ENCODE measurements at places on chromosomes 2 and 18.

- DNase-seq: no peak
These were observed 76.5 kb upstream of the EPB41L3 start for GRCh38 chr18:5620289-5620688.

DNA sequence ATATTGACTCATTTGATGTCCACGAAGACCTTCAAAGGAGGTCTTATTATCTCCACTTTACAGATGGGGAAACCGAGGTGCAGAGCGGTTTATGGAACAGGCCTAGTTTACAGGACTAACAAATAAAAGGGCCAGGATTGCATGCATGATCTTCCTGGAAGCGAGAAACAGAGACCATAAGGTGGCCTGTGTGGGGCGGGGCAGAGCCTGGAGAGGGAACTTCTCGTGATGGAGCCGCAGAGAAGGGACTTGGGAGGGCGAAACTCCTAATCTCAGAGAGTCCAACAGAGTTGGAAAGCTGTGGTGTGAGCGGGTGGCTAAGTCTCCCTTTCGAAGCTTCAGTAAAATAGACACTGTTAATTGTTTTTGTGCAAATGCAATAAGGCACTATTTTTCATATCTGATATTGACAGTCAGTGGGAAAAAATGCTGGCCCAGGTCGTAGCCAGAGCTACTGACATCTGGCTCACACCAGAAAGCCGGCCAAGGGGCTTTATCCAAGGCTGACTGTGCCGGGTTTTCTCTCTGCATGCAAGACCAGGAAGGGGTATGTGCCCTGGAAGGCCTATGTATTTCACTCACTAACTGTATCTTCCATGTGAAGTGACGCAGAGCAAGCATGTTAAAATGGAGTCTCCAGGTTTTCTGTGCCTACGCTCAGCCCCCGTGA, 4.5 kb downstream of the INPP5D start:
- no peak for DNase-seq

GRCh38 chr2:153072077-153072476, 353.7 kb downstream of the ARL6IP6 start:
- DNase-seq: no peak

DNA sequence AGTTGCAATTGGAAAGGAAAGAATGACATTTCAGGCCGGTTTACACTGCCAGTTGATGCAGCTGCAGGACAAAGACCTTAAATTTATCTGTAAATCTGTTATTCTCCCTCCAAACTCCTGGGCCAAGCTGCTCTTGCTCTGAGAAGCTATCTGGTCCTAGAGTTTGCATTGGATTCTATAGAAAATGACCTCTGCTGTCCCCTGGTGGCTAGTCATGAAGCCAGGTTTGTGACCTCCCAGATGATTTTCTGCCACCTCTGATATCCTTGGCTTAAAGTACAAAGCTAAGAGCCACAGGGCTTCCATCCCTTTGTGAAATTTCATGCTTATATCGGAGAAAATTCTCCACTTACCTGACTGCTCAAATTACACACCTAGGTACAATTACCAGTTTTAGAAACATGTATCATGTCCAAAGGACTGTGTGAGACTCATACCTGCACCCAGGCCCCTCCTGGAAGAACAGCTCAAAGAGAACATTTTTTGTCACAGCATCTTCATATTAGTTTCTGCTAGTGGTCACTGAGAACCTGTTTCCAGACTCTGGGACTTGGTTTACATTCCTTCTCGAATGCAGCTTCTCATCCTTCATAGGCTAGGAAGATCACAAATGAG, 28.9 kb upstream of the IER3IP1 start:
- DNase-seq: peak; percentile 2

GRCh38 chr2:239263669-239264491, 136.9 kb downstream of the HDAC4 start:
- no peak for DNase-seq

- peak; percentile 89 for DNase-seq
These were observed 64.8 kb upstream of the CYTIP start for GRCh38 chr2:157508676-157509075.

DNA sequence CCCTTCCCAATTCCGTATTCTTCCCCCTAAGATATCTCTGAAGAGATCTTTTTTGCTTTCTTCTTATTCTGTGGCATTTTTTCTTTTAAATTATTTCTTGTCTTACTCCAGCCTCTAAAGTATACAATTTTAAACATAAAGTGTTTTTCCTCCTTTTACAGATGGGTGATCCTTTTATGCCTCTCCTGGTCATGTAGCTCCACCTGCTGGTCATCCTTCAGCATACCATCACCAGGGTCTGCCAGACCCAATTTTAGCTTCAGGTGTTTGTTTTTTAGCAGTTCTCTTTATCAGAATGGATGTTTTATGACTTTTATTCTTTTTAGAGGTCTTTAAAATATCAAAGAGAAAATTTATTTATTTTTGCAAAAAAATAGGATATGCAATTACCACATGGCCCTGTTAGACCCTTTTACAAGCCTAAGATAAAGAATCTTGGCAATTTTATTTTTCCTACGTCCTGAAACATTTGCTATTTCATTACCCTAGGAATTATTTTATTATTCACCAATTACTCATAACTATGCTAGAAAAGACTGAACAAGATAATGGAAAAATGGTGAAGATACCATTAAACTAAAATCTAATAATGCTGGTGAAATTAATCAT, 55.5 kb downstream of the PIGN start:
- DNase-seq: peak; percentile 38

DNA sequence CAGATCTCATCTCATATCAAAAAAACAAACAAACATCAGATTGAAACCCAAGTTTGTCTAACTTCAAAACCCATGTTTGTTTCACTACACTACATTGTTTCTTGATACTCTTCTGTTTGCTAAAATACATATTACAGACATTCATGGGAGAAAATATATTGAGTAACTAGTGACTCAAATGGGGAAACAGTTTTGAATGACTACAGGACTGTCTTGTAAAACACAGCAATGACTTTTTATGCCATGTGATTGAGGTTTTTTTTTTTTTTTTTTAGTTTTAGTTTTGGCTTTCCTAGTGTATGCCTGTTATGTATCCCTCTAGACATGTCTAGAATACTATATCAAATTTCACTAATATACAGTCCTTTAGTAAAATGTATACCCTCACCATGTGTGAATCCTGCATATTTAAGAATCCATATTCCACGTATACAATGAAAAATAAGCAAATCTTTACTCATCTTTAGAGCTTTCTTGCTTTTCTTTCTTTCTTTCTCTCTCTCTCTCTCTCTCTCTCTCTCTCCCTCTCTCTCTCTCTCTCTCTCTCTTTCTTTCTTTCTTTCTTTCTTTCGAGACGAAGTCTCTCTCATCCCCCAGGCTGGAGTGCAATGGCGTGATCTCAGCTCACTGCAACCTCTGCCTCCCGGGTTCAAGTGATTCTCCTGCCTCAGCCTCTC, 46.6 kb upstream of the SERTAD2 start:
- DNase-seq: peak; percentile 59
